ENCODE measurements at places on chromosomes 16 and 17.
A peak's percentile ranks its signal among the peaks of the same experiment; 100 is the strongest.

DNA sequence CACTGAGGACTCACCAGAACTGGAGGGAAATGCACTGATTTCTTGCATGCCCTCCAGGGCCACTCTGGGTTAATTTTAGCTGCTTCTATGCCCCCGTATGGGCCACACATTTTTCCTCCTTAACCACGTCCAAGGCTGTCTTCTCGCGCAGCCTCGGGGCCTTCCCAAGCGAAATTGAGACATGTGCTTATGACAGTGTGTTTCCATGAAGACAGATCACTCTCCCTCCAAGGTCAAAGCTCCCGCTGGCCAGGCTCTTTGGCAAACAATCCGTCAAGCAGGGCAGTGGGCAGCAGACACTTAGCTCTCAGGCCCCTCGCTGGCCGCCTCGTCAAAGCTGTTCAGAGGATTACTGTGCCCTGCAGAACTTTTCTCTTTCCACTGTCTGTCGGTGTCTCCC, 243.0 kb upstream of the N4BP1 start:
- DNase-seq: no peak

DNA sequence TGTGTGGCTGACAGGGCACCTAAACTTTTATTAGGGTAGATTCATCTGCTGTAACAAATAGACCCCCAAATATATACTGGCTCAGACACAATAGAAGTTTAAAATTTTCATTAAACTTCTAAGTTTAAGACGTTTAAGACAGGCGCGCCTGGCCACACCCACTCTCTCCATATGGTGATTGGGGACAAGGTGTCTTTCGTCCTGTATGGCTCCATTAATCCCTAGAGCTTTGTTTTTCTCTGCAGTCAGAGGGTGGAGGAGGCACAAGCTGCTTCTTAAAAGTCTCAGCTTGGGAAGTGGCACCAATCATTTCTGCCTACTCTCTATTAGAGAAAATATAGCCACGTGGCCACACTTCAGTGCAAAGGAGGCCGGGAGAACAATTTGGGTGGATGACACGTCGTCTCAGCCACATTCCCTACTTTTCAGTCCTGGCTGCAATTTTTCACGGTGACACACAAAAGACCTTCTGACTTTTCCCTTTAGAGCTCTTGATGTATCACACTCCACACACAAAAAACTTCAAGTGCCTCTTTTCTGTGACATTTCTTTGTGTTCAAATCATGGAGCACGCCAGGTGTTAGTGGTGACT, 125.5 kb upstream of the CACNG3 start:
- no peak for DNase-seq

- DNase-seq: no peak
Measured at GRCh38 chr17:801660-802059, 19.5 kb downstream of the MRM3 start.

DNA sequence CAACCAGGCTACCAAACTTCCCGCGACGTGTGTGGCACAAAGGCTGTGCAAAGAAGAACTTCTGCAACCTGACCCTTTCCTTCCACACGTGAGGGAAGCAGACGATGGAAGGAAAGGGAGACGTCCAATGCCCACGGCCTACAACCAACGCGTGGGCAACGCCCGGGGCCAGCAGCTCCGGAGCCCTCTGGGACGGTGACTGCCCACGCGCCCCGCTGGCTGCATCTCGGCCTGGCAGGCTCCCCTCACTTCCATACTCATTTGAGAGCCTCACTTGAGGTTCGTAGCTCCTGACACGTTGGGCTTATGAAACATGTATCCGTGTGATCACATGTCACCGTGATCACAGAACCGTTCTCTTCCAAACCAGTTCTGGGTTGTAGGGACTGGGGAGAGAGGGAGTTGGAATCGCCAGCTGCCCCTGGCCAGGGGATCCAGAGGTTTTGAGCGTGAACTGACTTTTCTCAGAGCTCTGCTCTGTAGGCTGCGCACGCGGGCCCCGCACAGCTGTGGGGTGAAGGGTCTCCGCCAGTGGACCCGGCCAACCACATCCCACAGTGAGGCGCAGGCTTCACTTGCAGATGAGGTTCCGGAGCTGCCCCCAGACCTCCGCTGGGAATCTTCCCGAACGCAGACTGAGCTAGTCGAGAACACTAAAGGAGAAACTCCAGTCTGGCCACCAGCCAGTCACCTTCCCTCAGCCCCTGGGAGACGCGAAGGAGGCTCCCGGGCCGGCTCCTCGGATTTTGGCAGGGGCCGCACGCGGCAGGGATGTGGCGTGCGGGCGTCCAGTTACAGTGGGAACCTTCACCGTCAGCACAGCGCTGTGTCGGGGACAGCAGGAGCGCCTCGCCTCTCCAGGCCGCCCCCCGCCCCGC, 1.0 kb downstream of the LMF1 start:
- DNase-seq: no peak

DNA sequence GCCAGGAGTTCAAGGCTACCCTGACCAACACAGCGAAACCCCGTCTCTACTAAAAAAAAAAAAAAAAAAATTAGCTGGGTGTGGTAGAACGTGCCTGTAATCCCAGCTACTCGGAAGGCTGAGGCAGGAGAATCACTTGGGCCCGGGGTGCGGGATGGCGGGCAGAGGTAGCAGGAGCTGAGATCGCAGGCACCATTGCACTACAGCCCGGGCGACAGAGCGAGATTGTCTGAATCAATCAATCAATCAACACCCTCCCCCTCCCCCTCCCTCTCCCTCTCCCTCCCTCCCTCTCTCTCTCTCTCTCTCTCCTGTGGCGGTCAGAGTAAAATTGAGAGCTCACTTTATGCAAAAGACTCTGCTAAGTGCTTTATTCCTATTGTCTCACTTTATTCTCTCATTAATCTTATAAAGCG, 1.2 kb downstream of the HSDL1 start:
- no peak for DNase-seq

- DNase-seq: peak; percentile 75
Measured at GRCh38 chr16:81885976-81886586, 107.0 kb downstream of the PLCG2 start.

DNA sequence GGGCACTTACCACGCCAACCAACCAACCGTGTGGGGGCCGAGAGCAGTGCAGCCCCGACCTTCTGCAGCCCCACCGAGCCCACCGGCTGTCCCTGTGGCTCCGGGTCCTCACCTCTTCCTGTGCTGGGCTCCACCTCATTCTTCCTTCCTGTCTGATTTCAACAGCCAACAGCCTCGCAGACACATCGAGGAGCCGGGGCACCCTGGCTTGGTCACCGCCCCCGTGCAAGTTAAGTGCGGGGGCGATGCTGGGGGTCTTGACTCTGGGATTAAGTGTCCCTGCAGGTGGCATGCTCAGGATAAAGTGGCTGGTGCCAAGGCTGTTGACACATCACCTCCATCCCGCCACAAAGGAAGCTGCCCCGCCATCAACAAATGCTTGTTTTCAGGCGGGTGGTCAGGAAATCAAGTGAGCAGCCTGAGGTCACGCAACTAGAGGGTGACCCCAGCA, at the start of gene NLRC3:
Gene NLRC3 (minus strand): TSS at position 102 of the 451 bp plus-strand sequence. CDS start 12,367 bp downstream, outside the sequence.
- no peak for DNase-seq

DNA sequence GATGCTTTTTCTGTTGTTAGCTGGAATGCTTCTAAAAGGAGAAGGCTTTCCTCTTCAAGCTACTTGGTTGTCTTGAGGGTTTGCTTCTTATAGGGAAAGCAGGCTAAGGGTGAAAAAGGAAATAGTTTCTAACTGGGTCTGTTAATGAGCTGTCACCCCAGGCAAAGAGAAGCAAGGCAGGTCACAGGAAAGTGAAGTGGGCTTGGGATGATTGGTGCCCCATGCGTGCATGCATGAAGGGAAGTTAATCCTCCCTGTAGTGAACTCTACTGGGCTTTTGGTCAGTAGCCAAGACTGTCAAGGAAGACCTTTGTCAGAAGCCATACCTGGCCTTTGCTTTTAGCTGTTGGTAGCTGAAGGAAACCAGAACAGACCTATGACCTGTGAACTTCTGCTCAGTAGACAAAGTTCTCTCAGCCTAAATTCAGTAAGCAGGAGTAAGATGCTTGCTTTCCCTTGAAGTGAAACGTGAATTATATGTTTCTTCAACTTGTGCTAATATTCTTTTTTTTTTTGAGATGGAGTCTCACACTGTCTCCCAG, 16.5 kb downstream of the TENT4B start:
- DNase-seq: no peak

DNA sequence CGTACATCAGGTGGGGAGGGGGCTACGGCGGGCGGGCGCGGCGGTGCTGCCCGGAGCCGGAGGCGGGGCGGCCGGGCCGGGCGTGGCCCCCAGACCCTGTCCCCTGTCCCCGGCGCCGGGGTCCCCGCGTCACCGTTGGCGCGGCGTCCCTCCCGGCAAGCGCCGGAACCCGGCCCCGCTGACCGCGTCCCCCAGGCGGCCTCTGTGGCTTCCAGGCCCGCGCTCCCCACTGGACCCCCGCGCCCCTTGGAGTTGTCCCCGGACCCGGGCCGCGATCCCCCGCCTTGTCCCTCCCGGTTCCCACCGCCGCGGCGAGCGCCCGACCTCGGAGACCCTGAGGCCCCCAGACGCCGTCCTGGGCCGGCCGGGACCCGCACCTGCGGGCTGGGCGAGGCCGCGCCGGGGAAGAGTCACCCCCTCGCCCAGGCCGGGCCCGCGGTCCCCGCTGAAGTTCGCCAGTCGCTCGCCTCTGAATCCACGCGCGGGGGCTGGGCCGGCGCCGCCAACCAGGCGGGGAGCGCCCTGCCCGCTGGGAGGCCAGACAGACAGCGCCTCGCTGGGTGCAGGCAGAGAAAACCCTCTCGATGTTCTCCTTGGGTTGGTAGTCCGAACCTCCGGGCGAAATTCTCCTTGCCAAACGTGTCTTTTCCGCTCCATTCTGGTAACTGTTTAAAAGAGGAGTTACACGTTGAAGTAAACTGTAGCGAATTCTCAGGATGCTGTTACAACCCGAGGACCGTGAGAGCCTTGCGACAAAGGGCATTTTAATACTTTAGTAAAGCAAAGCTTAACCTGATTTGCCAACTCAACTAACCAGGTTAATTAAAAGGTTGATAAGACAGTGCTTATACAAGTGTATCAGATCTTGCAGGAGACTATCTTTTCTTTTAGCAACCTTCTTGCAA, 761 bp downstream of the GAN start:
- peak; percentile 73 for DNase-seq

- no peak for DNase-seq
Measured at GRCh38 chr16:55207693-55208428, 116.1 kb upstream of the IRX6 start.

DNA sequence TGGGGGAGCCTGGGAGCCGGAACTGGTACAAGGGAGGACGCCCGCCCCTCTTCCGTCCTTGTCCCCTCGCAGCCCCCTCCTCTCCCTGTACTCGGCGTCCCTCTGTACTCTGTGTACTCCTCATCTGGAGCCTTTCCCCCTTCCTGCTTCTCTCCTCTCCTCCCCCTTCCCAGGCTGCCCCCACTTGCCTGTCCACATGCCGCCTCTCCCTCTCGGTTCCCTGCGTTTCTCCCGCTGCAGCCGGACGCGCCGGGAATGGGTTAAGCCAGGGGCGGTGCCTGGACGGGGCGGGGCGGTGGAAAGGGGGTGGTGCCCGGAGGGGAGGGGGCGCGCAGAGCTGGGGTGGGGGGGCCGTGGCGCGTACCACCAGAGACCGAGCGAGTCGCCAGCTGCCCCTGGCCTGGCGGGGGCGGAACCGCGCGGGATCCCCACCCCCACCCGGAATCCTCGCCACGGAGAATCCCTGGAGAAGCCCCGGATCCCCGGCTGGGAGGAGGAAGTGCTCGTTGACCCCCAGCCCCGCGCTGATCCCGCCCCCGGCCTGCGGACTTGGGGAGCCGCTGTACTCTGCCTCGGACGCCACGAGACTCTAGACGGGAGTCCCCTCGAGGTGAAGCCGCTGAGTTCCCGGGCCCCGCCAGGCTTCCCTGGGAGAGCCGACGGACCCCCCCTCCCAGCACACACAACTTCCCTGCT, 22.6 kb downstream of the GJD3 start:
- DNase-seq: peak; percentile 90

- no peak for DNase-seq
Measured at GRCh38 chr17:50855708-50856330, 10.3 kb downstream of the TOB1 start.

- no peak for DNase-seq
Measured at GRCh38 chr16:78783570-78784079, 684.2 kb downstream of the WWOX start.

DNA sequence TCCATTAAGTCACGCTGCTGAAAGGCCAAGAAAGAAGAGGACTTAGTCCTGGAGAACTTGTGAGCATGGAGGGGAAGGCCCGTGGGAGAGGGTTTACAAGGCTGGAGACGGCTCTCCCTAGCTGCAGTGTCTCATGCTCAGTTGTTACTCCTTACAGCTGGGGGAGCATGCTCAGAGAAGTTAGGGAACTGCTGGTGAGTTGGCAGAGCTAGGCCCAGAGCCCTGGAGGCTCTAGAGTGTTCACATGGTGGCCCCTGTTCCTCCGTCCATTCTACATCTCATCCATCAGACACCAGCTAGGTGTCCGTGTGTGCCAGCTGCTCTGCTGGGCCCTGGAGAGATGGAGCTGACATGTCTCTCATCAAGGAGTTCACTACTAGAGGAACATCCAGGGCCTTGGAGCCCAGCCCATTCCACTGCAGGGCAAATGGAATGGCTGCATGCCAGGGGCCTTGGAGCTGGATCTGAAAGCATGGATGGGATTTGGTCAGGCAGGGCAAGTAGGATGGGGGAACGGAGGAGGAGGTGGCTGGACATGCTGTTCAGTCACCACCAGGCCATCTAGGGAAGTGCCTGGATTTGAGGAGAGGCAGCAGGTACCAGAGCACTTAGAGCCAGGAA, 6.3 kb downstream of the XYLT2 start:
- peak; percentile 22 for DNase-seq

DNA sequence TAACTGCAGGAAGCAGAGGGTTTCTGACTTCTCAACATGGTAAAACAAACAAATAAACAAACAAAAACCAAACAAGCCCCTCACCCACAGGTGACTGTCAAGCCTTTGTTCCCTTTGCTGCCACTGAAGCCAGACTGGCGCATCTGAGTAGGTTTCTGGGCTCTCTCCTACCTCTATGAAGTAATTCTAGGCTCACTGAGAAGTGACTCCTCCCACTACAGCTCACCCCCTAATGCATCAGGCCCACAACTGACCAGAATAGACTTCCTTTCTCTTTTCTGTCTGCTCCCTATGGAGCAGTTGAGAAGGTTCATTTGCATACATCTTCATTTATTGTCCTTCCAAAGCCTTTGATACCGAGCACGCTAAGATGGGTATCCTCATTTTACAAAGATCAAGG, 77.0 kb upstream of the CCL2 start:
- peak; percentile 29 for DNase-seq

- no peak for DNase-seq
Measured at GRCh38 chr17:32875923-32876416, 954 bp downstream of the MYO1D start.

DNA sequence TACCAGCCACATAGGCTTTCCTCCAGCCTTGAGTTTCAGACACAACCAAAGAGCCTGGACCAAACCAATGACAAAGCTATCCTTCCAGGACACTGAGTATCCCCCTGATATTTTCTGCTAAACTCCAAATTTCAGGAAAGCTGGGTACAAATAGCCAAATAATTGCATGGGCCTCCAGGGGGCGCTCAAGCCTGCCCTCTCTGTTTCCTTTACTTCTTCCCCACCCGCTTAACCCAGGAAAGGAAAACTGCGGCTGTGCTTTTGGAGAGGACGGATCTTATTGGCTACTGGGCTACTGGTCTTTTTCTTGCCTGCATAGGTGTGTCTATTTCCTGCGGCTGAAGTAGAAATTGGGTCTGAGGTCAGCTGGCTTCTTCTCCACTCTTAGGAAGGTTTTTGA, 30.1 kb downstream of the GNGT2 start:
- peak; percentile 88 for DNase-seq
